Stimulated activated CD4-positive, alpha-beta T cell treated with anti-CD3 and anti-CD28 coated beads, Interleukin-12 subunit alpha, Interleukin-12 subunit beta, amount 100 ng/mL, for 4 hours (primary cell): ENCODE measurements at places on chromosomes 2 and 18.

GRCh38 chr2:163665817-163666216 lies 70.0 kb downstream of the FIGN start:
- DNase-seq = no peak

GRCh38 chr2:120221616-120222015 lies 1.6 kb downstream of the TMEM185B start:
- no peak for DNase-seq

GRCh38 chr2:166364476-166365161 lies 11.1 kb downstream of the SCN9A start:
- DNase-seq = no peak

DNA sequence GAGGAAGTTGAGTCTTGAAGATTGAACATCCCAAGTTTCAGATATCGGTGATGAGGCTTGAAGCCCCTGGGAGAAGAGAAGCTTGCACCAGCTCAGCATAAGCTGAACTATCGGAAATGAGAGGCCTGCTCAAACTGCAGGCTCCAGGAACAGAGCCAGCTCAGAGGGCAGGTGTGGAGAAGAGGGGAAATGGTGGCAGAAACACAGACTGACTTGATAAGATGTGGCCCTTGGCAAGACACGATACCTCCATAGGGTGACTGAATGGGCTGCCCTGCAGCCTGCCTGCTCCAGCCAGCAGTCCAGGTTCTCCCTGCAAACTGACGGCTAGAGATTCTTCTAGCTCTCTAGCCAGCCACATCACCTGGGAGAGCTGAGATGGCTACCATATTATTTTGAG lies 86.6 kb downstream of the MYT1L start:
- DNase-seq = no peak

DNA sequence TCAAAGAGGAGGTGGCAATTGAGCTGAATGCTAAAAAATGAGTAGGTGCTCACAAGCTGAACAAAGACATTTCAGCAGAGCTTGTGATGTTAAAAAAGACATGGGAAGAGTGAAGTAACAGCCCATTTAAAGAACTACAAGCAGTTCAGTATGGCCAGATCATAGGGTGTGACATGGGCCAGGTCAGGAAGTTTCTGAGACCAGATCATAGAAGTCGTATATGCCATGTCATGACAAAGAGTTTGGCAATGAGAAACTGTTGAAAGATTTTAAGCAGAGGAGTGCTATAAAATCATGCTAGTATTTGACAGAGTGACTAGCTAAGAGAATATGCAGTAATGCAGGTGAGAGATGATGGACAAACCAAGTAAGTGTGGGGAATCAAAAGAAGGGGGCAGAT lies 7.3 kb upstream of the PELI1 start:
- DNase-seq = no peak

DNA sequence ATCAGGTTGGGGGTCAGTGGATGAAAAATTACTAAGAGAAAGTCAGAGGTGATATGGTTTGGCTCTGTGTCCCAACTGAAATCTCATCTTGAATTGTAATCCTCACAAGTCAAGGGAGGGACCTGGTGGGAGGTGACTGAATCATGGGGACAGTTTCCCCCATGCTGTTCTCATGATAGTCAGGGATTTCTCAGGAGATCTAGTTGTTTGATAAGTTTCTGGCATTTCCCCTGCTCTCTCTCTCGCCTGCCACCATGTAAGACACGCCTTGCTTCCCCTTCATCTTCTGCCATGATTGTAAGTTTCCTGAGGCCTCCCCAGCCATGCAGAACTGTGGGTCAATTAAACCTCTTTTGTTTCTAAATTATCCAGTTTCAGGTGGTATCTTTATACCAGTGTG lies 945.8 kb upstream of the CRIM1 start:
- no peak for DNase-seq

DNA sequence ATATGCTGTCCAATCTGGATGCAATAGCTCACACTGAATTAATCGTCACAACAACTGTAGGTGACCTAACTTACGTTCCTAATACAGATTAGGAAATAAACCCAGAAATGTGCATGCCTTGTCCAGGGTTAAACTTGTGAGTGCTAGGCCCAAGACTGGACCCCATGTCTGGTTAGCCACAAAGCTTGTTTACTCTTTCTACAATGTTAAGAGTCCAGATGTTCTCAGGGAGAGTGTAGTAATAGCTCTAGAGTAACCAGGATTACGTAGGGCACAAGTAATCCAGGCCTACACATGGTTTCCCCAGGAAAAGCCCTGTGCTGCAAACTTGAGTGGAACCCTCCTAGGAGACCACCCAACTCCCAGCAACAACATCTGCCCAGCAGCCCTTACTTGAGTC lies 26.2 kb downstream of the TRIB2 start:
- DNase-seq = no peak

DNA sequence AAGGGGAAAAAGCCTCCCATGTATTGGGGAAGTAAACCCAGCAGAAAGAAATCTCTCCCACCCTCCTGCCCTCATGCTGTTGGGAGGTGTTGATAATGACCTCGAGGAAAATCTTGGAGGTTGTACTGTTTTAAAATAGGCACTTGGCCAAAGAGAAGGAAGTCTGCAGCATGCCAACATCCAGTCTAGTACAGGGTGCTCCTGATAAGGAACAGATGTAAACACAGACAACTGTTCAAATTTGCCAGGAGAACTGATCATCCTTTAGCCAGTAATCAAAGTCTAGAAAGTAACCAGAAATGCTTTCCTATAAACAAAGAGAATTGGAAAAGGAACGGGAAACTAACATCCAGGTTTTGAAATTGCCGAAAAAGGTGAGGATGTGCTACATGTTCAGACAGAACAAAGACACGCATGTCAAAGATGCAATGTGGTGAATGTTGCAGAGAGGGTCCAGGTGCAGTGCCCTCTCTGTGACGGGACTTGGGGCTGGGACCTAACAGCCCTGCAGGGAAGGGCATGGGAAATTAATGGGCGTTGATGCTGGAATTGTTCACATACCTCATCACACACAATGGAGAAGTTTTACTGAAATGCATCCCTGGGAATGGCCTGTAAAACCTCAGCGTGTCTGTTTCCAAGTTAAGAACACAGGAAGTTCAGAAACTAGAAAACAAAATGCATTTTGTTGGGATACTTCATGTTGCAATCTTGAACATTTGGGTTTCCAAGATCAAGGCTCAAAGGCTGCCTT lies 125.7 kb upstream of the RND3 start:
- no peak for DNase-seq

DNA sequence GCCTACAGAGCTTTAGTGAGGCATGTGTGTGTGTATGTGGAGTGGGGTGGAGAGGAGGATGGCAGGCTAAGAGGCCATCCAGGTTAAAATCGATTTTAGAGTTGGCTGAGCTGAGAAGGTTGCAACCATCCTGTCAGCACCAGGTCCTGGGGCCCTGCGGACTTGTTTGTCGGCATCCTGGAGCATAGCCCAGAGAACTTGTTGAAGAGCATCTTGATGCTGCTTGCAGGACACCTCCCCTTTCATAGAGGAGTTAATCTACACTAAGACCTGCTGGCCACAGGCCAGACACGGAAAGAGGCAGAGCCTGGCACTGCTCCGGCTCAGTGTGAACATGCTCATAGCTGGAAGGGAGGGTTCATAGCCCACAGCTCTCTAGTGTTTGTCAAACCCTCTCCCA lies 72.1 kb upstream of the RGPD5 start:
- DNase-seq = no peak

GRCh38 chr2:204726831-204727230 lies 181.6 kb downstream of the PARD3B start:
- no peak for DNase-seq

GRCh38 chr2:203857656-203858055 lies 9.9 kb upstream of the CTLA4 start:
- DNase-seq = no peak

GRCh38 chr18:55245211-55245614 lies 286.0 kb upstream of the CCDC68 start:
- DNase-seq = no peak

DNA sequence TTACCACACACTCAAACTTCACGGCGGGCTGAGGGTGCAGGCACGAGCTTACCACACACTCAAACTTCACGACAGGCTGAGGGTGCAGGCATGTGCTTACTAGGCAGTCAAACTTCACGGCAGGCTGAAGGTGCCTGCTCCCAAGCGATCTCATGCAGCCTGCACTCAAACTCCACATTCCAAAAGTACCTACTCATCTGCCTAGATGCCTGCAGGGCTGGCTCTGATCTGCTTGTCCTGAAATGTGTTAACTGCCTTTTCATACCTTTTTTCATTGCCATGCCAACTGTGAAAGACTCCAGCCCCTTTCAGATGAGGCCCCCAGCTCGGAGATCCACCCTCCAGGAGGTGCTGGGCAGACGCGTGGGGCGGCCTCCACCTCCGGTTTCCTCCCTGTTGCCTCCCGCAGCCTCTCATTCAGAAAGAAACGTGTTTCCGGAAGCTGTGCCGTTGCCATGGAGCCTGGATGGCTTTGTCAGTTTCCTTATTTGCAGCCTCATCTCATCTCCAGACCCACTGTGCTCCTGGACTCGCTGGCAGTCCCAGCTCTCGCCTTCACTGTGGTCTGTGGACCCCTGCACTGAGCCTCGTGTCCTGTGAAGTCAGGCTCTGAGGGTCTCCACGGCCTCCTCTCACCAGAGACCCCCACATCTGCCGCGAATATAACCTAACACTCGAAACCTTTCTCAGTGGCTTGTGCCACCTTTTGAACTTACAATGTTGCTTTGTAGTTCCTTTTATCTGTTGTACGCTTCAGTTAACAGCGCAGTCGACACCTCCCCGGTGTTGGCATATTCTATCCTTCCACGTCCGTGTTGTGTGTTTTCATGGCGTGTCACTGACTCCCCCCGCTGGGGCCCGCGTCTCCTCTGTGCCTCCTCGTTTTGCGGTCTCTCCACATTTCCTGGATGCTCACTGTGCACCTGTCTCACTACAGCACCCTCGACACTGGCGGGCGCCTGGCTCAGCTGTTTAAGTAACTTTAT lies 106.1 kb upstream of the ALKAL2 start:
- peak; percentile 40 for DNase-seq

GRCh38 chr2:226185616-226186211 lies 613.9 kb downstream of the IRS1 start:
- DNase-seq = no peak

DNA sequence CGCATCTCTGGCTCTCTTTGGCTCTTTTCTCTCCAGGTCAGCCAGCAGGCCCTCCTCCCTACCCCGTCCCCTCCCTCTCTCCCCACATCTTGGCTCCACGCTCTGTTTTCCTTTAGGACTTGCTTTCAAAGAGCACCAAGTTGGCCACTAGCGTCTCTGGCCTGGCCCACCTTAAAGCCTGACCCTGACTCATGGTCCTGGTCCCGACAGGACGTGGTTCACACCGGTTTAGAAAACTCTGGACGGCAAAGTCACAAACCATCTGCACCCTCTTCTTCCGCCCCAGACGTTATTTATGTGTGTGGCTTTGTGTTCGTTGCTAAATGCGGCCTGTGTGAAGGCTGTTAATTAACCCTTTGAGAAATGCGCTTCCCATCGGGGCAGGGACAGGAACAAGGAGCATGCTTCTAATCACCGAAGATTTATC lies 169.0 kb upstream of the HAAO start:
- DNase-seq = no peak

DNA sequence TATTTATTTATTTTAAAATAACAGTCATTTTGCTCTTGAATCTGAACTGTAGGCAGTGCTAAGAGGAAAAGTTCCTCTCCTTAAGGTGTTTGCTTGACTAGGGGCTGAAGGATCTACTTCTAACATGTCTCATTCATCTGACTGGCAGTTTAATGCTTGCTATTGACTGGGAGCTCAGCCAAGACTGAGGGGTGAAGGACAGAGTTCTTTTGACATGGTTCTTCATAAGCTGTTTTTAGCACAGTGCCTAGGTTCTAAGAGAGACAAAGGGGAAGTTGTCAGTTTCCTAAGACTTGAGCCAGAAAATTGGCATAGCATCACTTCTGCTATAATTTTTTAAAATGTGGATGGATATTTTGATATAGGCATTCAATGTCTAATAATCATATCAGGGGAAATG lies 73.0 kb downstream of the COMMD1 start:
- no peak for DNase-seq

- DNase-seq = no peak
Measured at GRCh38 chr2:216714376-216714775, 19.0 kb upstream of the IGFBP5 start.

DNA sequence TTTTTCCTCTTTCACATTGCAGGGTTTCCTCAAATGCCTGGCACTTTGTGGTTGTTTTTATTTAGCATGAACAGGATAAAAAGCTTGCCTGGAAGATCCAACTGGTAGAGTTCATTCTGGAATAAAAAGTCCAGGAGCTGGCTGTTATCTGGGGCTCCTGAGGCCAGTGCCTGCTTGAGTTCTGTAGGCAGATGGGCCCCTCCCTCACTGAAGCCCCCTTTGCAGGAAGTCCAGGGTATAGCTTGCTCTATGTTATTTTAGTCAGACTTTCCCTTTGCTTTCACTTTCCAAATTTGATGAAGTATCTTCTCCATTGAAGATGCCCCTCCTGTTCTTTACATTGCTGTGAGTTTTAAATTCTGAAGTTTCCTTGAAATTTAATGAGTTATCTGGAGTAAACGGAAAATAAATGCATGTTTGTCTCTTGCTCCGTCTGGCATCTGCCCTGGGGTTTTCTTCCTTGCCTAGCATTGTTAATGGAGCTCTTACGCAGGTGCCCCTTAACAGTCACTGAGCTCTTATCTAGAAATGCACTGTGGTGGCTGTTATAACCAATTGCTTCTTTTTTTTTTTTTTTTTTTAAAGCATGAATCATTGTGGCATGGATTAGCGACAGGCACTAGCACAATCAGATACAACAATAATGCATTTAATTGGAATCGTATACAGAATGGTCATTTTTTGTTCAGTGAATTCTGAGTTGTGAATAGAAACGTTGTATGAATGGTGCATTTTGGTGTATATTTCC lies 27.0 kb upstream of the LPIN1 start:
- DNase-seq = no peak

- no peak for DNase-seq
Measured at GRCh38 chr2:30414961-30415360, 32.1 kb upstream of the LCLAT1 start.

GRCh38 chr2:150156415-150156814 lies 331.1 kb downstream of the RND3 start:
- no peak for DNase-seq

GRCh38 chr2:118363604-118364003 lies 275.3 kb downstream of the INSIG2 start:
- no peak for DNase-seq

DNA sequence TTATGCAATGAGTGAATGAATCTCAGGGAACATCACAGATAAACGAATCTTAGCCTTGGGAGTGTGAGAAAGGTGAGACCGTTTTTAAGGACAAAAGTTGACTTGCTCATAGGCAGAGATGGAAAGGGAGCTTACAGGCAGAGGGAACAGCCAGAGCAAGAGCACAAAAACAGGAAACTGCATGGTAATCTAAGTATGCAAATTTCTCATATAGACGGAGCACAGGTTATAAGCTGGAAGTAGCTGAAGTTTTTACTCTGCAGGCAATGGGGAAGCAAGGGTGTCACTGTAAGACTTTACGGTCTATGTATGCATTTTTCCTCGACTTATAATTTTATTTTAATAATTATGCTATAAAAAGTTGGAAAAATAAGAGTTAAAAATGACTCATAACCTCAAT lies 44.8 kb upstream of the STRN start:
- no peak for DNase-seq

- DNase-seq = no peak
Measured at GRCh38 chr18:9952633-9953416, 39.0 kb downstream of the VAPA start.
